ENCODE measurements at places on chromosomes 6 and 20. TPM values are rescaled to one million over a fixed set of nuclear protein-coding genes. Genes with fewer than 3 reads are reported as not detected.
A peak's percentile ranks its signal among the peaks of the same experiment; 100 is the strongest.

- H3K27ac ChIP-seq, result no peak overlapping the region
- H3K4me1 ChIP-seq, result peaks cover 9% of the 10 kb centered on the region
- no peaks in the 10 kb centered on the region for H3K36me3 ChIP-seq
- H3K4me3 ChIP-seq, result no peak overlapping the region
- DNase-seq, result no peak
- peaks cover 12% of the 10 kb centered on the region for H3K27me3 ChIP-seq
Measured at GRCh38 chr6:25157183-25157582, 122.0 kb upstream of the CARMIL1 start.

GRCh38 chr6:30678964-30679726, 6.3 kb upstream of the DHX16 start:
- peak overlapping the region; percentile 100 for H3K4me3 ChIP-seq
- peak; percentile 90 for DNase-seq
- H3K27ac ChIP-seq, result peak overlapping the region; percentile 98

Gene CBLN4
- polyA plus RNA-seq, result not detected

Gene BEND6
- 0.73 TPM for polyA plus RNA-seq

Gene HSPA1L
- 0.70 TPM for polyA plus RNA-seq

GRCh38 chr6:85516168-85516567, 66.3 kb downstream of the NT5E start:
- H3K36me3 ChIP-seq, result peaks cover 42% of the 10 kb centered on the region
- peaks cover 2% of the 10 kb centered on the region for H3K27me3 ChIP-seq
- H3K4me1 ChIP-seq, result no peaks in the 10 kb centered on the region
- no peak overlapping the region for H3K27ac ChIP-seq
- no peak overlapping the region for H3K4me3 ChIP-seq

- no peak overlapping the region for H3K4me3 ChIP-seq
- no peak for DNase-seq
- H3K4me1 ChIP-seq, result no peaks in the 10 kb centered on the region
- H3K27ac ChIP-seq, result no peak overlapping the region
- H3K27me3 ChIP-seq, result peaks cover 2% of the 10 kb centered on the region
- no peaks in the 10 kb centered on the region for H3K36me3 ChIP-seq
Measured at GRCh38 chr6:117149324-117149723, 116.0 kb upstream of the VGLL2 start.

GRCh38 chr6:89242574-89243330, 25.6 kb upstream of the GABRR1 start:
- peaks cover 15% of the 10 kb centered on the region for H3K4me1 ChIP-seq
- DNase-seq, result peak; percentile 34

Gene IL17F
- not detected for polyA plus RNA-seq

GRCh38 chr20:44552950-44553908, 29.1 kb upstream of the PKIG start:
- no peak overlapping the region for H3K4me3 ChIP-seq
- DNase-seq, result no peak
- no peaks in the 10 kb centered on the region for H3K27me3 ChIP-seq
- no peaks in the 10 kb centered on the region for H3K36me3 ChIP-seq

GRCh38 chr6:14029605-14030004, 88.0 kb upstream of the CD83 start:
- peaks cover 11% of the 10 kb centered on the region for H3K27me3 ChIP-seq
- no peaks in the 10 kb centered on the region for H3K36me3 ChIP-seq
- no peak overlapping the region for H3K4me3 ChIP-seq
- no peak overlapping the region for H3K27ac ChIP-seq

DNA sequence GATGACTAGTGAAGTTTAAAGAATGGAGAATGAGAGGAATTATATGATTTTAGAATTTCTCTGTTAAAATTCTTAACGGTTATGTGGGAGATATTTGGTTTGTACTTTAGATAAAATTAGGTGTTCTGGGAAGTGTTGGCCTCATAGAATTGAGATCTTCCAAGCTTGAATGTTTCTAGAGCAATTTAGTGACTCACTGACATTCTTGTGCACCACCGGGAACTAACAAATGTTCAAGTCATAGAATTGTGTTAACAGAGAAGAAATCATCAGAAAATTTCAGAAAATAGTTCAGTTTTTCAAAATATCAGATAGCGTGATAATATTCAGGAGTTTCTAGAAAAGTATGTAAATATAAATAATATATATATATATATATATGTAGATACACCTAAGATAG, 67.9 kb upstream of the BMP5 start:
- H3K4me3 ChIP-seq, result no peak overlapping the region
- no peak overlapping the region for H3K27ac ChIP-seq
- H3K36me3 ChIP-seq, result no peaks in the 10 kb centered on the region
- H3K4me1 ChIP-seq, result no peaks in the 10 kb centered on the region
- no peaks in the 10 kb centered on the region for H3K27me3 ChIP-seq

Gene KCNK5
- polyA plus RNA-seq, result not detected

- no peaks in the 10 kb centered on the region for H3K4me1 ChIP-seq
- no peak overlapping the region for H3K4me3 ChIP-seq
- no peak overlapping the region for H3K27ac ChIP-seq
- H3K27me3 ChIP-seq, result peaks cover 6% of the 10 kb centered on the region
- no peaks in the 10 kb centered on the region for H3K36me3 ChIP-seq
Measured at GRCh38 chr6:46637933-46638332, 14.7 kb downstream of the CYP39A1 start.

DNA sequence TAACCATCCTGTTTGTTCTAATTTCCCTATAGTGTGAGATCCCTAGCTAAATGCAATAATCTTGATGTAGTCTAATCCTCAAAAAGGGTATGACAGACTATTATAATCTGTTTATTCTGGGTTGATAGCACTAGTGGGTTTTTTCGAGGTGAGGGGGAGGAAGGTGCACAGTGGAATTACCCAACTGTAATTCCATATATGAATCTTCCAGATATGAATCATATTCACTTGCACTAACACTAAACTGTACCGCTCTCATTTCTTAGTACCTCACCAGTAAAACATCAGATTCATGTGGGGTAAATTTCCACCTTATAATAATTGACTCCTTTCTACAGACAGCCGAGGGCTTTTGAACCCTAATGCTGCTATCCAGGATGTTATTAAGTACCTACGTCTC, 16.5 kb downstream of the NCOA7 start:
- no peak overlapping the region for H3K4me3 ChIP-seq
- peaks cover 7% of the 10 kb centered on the region for H3K36me3 ChIP-seq
- H3K27me3 ChIP-seq, result no peaks in the 10 kb centered on the region

DNA sequence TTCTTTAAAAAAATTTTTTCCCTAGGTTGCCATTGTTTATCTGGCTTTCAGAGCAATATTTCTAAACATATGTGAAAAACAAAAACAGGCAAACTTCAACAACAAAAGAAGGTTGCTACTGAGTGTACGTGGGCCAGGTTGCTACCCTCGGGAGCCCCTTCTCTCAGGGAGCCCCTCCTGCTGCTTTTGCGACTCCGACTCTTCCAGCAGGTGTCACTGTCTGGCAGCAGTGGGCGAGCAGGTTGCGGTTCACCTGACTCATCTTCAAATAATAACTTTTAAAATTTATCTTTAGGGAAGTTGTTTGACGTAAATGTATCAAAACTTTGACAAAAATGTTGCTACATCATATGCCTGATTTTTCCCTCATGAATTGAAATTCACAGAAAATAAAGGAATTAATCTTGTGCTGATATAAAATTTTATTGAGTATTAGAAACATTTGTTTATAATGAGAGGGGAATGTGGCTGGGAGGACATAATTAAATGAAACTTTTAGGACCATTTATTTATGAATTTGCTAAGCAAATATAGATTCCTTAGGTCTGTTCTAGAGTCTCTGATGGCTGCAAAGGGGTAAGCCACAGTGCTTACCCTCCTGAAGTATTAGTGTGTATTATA, 138.8 kb downstream of the HIVEP1 start:
- H3K36me3 ChIP-seq, result no peaks in the 10 kb centered on the region
- H3K4me1 ChIP-seq, result no peaks in the 10 kb centered on the region
- H3K27ac ChIP-seq, result no peak overlapping the region
- no peak overlapping the region for H3K4me3 ChIP-seq
- no peaks in the 10 kb centered on the region for H3K27me3 ChIP-seq
- DNase-seq, result no peak

Gene MSH5
- polyA plus RNA-seq, result 2.5 TPM

DNA sequence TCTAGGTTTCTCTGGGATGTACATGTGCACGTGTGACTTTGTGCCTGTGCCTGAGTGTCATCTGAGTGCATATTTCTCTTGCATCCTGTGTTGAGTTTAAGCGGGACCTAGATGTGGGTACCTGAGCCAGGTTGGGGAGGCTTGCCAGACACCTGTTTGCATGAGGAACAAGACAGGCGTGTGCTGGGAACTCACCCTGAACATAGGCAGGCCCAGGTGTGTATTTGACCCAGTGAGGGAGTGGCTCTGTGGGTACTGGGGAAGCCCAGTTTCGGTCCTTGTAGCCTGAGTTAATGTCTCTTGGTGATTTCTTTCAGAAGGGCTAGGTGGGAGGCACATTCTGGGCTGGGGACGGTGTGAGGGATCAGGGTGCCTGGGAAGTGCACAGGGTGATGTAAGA, 98.6 kb downstream of the TMEM170B start:
- no peak for DNase-seq
- no peaks in the 10 kb centered on the region for H3K36me3 ChIP-seq
- peaks cover 2% of the 10 kb centered on the region for H3K27me3 ChIP-seq
- no peak overlapping the region for H3K4me3 ChIP-seq
- no peak overlapping the region for H3K27ac ChIP-seq

DNA sequence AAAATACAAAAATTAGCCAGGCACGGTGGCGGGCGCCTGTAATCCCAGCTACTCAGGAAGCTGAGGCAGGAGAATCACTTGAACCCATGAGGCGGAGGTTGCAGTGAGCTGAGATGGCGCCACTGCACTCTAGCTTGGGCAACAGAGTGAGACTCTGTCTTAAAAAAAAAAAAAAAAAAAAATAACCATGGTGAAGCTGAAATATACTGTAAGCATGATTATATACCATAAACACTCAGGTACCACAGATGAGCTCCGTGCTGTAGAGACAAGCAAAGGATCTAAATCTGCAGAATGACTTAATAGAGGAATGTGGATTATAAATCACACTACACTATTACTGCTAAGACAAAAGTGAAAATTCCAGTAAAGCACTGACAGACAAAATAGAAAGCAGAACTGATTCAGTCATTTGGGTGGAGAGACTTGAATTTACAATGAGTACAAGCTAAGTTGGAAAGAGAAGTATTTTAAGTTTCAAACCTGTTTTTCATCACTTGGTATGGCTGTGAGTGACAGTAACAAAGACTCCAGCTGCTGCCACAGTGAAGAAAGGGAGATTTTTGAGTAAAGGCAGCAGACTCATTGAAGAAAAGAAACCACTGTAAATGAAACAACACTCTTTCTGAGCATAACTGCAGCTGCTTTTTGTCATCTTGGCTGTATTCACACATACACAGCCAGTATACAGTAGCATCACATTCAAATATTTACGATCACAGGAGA, 322.1 kb downstream of the RNGTT start:
- no peak overlapping the region for H3K27ac ChIP-seq
- H3K4me3 ChIP-seq, result no peak overlapping the region
- H3K27me3 ChIP-seq, result no peaks in the 10 kb centered on the region
- no peaks in the 10 kb centered on the region for H3K36me3 ChIP-seq
- DNase-seq, result no peak

Gene FAM229B
- 6.4 TPM for polyA plus RNA-seq

DNA sequence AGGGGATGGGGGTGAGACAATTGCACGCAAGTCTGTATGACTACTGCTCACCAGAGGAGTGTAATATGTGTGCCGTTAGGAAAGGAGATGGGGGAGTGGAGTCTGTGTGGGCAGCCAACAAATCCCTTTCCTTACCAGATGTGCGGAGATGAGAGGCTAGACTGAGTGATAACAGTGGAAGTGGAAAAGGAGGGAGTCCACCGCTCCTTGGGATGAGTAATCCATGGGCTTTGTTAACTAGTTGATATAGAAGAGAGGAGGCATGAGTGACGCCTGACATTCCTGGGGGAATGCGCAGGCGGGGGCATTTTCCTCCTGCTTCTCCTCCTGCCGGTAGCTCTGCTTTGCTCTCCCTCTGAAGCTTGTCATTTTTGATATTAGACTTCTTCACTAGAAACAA, 13.5 kb upstream of the SMIM26 start:
- H3K27me3 ChIP-seq, result peaks cover 2% of the 10 kb centered on the region
- H3K4me3 ChIP-seq, result no peak overlapping the region
- H3K27ac ChIP-seq, result no peak overlapping the region
- H3K4me1 ChIP-seq, result no peaks in the 10 kb centered on the region

DNA sequence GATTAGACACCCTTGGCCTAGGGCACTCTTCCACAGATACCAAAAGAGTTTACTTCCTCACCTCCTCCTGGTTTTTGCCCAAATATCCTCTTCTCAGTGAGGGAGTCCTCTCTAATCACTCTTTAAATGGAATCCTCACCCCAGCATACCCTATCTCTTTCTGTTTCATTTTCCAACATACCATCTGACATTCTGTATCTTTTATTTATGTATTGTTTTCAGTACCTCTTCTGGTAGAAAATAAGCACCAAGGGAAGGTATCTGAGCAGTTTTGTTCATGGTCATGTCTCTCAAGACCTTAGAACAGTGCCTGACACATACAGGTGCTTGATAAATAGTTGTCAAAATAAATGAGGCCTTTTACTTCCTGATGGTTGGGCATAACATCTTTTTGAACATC, 55.1 kb downstream of the KIAA0408 start:
- H3K36me3 ChIP-seq, result no peaks in the 10 kb centered on the region
- no peaks in the 10 kb centered on the region for H3K4me1 ChIP-seq
- H3K27me3 ChIP-seq, result peaks cover 2% of the 10 kb centered on the region
- no peak for DNase-seq

Gene FAM120B
- polyA plus RNA-seq, result 17.4 TPM

DNA sequence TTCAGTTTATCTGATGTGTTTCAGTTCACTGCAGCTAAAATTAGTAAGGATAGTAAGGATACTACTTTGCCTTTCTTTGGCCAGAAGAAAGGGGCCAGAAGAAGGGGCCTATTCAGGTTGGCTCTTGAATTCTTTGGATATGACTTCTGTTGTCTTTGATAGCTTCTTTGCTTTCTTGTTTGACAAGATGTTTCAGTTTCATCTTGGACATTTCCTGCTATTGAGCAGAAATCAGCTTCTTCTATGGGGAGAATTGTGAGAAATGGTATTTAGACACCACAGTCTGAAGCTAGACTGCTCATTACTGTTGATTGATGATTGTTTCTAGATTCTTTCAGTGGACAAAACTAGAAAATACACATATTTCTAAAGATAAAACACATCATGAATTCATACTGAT, 23.2 kb downstream of the L3MBTL3 start:
- H3K36me3 ChIP-seq, result peaks cover 22% of the 10 kb centered on the region
- no peaks in the 10 kb centered on the region for H3K27me3 ChIP-seq
- no peak for DNase-seq
- H3K4me3 ChIP-seq, result no peak overlapping the region
- no peak overlapping the region for H3K27ac ChIP-seq
- peaks cover 9% of the 10 kb centered on the region for H3K4me1 ChIP-seq

GRCh38 chr6:150395388-150396009, 26.7 kb downstream of the IYD start:
- H3K27me3 ChIP-seq, result peaks cover 5% of the 10 kb centered on the region
- peak; percentile 40 for DNase-seq
- no peaks in the 10 kb centered on the region for H3K36me3 ChIP-seq

Data from immature natural killer cell (primary cell).